Activated T-helper 2 cell treated with anti-CD3 and anti-CD28 coated beads, Interferon-gamma antibody, Interleukin-2, Interleukin-4, amounts not matched to agents 10 μg/mL and 5 μg/mL and 100 μg/mL, durations not matched to agents 14 hours and 24 hours and 36 hours (primary cell): ENCODE measurements at places on chromosomes 13 and 19. TPM values are rescaled to one million over a fixed set of nuclear protein-coding genes. Genes with fewer than 3 reads are reported as not detected.

The ATP8B3 gene
- total RNA-seq = 11.3 and 11.5 TPM in 2 replicates

The ZNF844 gene
- total RNA-seq = 1.7 and 2.0 TPM in 2 replicates

The FREM2 gene
- 0.37 and 0.39 TPM in 2 replicates for total RNA-seq

The C3 gene
- 4.4 and 6.3 TPM in 2 replicates for total RNA-seq

The ICAM4 gene
- total RNA-seq = 1.4 and 1.6 TPM in 2 replicates
